COLO829 (cell line): ENCODE measurements at places on chromosomes 6 and 20.

- peak; percentile 32 for DNase-seq
Measured at GRCh38 chr20:8330785-8331695, 199.0 kb downstream of the PLCB1 start.

- no peak for DNase-seq
Measured at GRCh38 chr6:76057469-76057868, 15.0 kb downstream of the IMPG1 start.

GRCh38 chr6:109456710-109457561 is 1.4 kb upstream of the MICAL1 start:
- no peak for DNase-seq

DNA sequence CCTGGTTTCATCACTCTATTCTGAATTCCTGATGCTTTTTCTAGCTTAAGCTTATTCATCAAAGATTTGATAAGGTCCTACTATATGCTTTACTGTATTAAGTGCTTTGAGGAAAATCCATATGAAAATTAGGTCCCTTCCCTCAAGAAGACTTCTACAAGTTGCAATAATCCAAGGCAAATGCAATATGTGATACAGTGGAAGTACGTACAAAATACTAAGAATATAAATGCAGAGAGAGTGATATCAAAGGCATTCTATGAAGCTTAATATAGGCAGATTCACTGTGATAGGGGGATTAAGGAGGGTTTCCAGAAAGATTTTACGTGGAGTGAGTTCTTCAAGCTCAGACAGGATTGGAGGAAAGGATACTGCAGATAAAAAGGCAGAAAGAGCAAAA is 142.1 kb downstream of the C6orf118 start:
- DNase-seq = no peak

GRCh38 chr6:127365874-127366273 is 22.5 kb upstream of the ECHDC1 start:
- DNase-seq = no peak

GRCh38 chr6:53679446-53679933 is 13.9 kb upstream of the KLHL31 start:
- peak; percentile 69 for DNase-seq

- DNase-seq = no peak
Measured at GRCh38 chr20:32958574-32958973, 45.7 kb downstream of the SUN5 start.

- no peak for DNase-seq
Measured at GRCh38 chr6:89932245-89932802, 38.1 kb downstream of the GJA10 start.

- peak; percentile 56 for DNase-seq
Measured at GRCh38 chr6:37538107-37538506, 38.4 kb upstream of the CCDC167 start.

- no peak for DNase-seq
Measured at GRCh38 chr6:40720375-40720748, 133.2 kb upstream of the LRFN2 start.
